RPMI7951 (cell line): ENCODE measurements at places on chromosomes 11 and 22. TPM values are rescaled to one million over a fixed set of nuclear protein-coding genes. Genes with fewer than 3 reads are reported as not detected.

GRCh38 chr11:117535201-117535849 lies 207.7 kb downstream of the CEP164 start:
- DNase-seq: no peak

The WBP2NL gene
- total RNA-seq: 0.12 and 0.39 TPM in 2 replicates

DNA sequence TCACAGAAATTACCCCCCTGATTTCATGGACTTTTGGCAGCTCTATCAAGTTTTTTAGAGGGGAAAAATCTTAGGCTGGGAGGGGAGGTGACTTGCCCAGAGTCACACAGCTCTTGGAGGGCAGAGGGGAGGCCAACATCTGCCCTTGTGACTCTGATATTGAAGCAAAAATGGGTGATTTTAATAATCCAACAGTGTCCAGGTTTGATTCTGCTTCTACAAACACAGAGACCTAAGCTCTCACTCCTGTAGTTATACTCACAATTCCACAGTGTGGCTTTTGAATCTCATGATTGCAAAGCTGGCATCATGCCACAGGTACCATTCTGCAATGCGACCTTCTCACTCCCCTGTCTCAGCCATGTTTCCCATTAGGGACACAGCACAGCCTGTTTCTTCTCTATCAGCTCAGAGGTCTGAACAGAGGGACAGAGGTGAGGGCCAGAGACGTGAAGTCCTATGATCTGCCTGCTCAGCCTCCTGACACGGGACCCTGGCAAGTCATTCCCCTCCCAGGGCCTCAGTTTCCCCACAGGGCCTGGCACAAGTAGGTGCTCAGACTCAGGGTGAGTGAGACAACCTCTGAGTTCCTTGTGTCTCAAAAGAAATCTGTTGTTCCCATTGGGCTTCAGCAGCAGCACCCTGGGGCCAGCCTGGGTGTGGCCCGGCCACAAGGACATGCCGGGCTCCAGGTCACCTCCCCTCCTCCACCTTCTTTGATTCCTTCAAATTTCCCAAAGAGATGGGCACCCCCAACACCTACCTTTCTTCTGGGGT lies 766 bp downstream of the APOL2 start:
- peak; percentile 17 for DNase-seq

- DNase-seq: peak; percentile 68
Observed at GRCh38 chr11:79098146-79098545, 342.7 kb downstream of the TENM4 start.

DNA sequence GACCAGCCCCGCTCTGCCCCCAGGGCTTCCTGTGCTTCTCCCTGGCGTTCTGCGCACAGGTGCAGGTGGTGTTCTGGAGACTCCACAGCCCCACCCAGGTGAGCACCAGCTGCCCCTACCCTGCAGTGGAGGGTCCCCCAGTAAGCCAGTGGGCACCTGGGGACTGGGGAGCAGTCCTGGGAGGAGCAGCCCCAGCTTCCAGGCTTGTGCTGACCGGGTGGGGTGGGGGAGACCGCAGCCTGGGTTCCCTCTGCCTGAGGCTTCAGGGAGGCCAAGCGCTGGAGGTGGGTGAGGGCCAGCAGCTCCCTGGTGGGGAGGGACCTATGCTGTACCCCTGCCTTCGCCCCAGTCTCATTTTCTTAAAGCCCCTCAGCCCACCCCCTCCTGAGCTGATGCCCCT lies 6.9 kb downstream of the TSPAN32 start:
- no peak for DNase-seq
